ENCODE measurements at places on chromosomes 2 and 18. TPM values are rescaled to one million over a fixed set of nuclear protein-coding genes. Genes with fewer than 3 reads are reported as not detected.

The MYO7B gene
- total RNA-seq = 0.27 TPM

The PHOSPHO2 gene
- 19.7 TPM for total RNA-seq

The SKOR2 gene
- total RNA-seq = 19.9 TPM

The ZNF892 gene
- total RNA-seq = 30.4 TPM

The GNLY gene
- not detected for total RNA-seq

The RNU2-63P gene
- total RNA-seq = not detected

The LIMS3 gene
- total RNA-seq = 3.0 TPM

The AMER3 gene
- 25.7 TPM for total RNA-seq

GRCh38 chr2:74099271-74099670, 48.4 kb downstream of the BOLA3 start:
- DNase-seq = no peak

DNA sequence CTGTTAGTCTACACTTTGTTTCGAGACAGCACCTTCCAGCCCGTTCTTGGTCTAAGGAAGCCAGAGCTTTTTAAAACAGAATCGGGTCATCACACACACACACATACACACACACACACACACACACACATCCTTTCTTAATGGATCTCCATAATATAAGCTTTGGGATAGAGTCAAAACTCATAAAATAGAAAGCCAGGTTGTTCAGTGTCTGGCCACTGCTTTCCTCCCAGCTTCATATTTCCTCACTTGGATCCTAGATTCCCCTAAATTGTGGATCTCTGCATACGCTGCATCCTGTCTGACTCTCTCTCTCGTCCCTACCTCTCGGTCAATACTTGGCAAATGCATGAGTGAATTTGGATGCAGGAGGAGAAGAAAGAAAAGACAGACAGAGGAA, 120.5 kb upstream of the SLC14A2 start:
- no peak for DNase-seq

- no peak for DNase-seq
Measured at GRCh38 chr18:45728336-45729010, 4.5 kb downstream of the SLC14A1 start.

- no peak for DNase-seq
Measured at GRCh38 chr2:143175438-143175837, 46.2 kb downstream of the ARHGAP15 start.

DNA sequence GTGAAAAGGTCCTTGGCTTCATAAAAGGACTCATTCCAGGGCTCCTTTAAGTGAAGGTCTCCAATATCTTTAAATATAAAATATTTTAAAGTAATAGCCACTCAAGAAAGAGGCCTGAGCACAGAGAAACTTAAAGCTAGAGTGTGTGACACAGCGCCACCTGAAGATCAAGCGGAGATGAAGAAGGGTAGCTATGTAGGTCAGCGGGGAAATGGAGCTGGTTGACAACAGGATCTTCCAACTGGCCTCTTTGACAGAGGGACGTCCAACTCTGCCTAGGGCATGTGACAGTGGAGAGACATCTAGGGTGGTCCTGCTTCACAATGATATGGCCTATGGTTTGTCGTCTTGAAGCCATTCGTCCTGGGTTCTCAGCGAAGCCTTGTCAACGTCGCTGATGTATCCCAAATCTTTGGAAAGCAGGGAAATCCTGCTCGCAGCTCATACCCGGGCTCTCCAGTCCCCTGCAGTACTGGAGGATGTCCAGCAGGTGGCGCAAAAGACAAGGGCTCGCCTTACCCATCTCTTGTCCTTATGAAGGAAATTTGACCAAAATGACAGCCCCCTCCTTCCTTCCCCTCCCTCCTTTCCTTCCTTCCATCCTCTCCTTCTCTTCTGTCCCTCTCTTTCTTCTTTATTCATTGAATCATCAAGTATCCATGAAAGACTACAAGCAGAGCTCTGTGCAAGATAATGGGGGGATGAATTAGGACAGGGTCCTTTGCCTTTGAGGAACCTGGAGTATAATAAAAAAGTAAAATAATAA, 59.6 kb downstream of the LONRF2 start:
- DNase-seq = peak; percentile 84

- DNase-seq = peak; percentile 69
Measured at GRCh38 chr2:10452956-10453904, 5.1 kb upstream of the ODC1 start.

GRCh38 chr2:202337151-202337550, 39.0 kb upstream of the BMPR2 start:
- DNase-seq = no peak

GRCh38 chr2:128433911-128434550, 115.4 kb upstream of the HS6ST1 start:
- DNase-seq = no peak

Measured in cerebellum (tissue), 4 donors.